Stimulated activated CD8-positive, alpha-beta memory T cell treated with anti-CD3 and anti-CD28 coated beads, Interleukin-12 subunit alpha, Interleukin-12 subunit beta, amount 100 ng/mL, for 4 hours (primary cell): ENCODE measurements at places on chromosomes 11 and 22.

DNA sequence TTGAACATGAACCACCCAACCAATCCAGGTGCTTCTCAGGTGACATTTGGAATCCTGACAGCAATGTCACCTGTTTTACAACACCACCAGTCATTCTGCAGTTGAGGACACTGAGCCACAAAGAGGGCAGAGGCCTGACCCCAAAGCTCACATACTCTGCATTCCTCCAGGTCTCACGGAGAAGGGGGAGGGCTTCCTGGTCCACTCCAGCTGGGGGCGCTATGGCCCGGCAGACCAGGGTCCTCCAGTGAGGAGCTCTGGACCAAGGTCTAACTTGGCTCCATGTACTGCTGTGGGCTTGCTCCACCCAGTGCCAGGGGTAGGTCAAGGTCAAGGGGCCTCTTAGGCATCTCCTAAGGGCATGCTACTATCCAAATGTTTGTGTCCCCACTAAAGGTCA lies 1.5 kb upstream of the PNPLA3 start:
- DNase-seq, result no peak

GRCh38 chr11:79090191-79090705 lies 350.6 kb downstream of the TENM4 start:
- DNase-seq, result no peak

- DNase-seq, result no peak
Observed at GRCh38 chr22:32407312-32407711, 4.7 kb downstream of the RTCB start.

- DNase-seq, result no peak
Observed at GRCh38 chr11:125085301-125086081, 22.4 kb downstream of the SLC37A2 start.

DNA sequence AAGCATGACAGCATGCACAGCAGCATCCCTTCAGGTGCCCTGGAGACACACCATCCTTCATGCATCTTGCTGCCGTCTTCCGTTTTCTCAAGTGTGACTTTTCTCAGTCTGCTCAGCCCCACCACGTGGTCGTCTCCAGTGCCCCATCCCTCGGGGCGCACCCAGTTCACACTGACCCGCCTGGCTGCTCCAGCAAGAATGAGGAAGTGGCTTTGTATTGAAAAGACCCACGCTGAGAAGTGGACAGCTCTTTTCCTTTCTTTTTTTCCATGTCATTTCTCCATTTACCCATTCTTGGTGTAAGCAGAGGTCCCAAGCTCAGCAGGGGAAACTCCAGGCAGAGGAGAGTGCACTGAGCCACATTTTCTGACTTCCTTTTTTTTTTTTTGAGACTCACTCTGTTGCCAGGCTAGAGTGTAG lies 14.5 kb downstream of the SERPINH1 start:
- no peak for DNase-seq

GRCh38 chr11:117752721-117753237 lies 44.2 kb downstream of the DSCAML1 start:
- no peak for DNase-seq

DNA sequence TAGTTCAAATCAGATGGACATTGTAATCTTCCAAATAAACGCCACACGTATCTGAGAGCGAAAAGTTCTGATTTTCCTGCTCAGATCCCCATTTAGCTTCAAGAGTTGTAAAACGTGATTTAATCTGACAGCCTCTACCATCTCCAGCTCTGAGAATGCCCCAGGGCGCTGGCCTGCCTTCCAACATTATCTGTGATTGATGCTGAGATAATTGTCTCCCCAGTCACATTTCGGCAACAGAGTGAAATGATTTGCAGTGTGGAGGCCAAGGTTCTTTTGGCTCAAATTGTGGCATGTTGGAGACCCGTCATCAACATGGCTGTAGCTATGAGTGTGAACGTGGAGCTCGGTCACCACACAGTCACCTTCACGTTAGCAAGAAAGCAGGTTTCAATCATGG lies 283.4 kb downstream of the BRD1 start:
- no peak for DNase-seq

DNA sequence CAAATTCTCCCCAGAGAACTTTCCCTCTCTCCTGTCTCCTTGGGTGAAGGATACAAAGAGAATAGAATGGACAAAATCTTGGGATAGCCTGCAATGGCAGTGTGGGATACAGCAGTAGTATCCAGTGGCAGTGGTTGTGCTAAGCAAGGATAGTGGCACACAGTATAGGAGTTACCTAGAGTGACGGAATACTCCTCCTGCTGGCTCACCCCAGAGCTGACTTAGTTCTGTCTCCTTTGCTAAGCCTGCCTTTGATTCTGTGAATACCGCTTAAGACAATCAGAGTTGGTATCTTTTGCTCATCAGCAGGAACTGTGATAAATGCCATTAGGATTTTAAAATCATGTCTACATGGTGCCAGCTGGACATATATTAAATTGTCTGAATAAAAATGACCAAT lies 404.3 kb downstream of the JRKL start:
- no peak for DNase-seq

DNA sequence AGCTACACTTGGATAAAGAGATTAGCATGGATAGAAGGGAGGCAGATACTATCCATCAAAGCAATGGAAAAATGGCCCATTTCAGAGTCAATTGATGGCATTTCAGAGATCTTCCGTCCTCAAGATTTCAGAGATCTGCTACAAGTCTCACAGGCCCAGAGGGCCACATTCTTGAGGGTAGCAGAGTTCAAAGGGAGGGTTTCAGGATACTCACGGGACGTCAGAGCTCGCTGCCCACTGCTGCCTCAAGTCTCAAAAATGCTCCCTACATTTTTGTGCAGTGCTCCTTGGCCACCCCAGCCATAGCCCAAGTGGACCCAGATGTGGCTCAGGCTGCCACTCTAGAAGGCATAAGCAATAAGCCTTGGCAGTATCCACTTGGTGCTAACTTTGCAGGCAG lies 24.9 kb downstream of the RTL6 start:
- DNase-seq, result no peak
